ENCODE measurements at places on chromosomes 7 and 10. TPM values are rescaled to one million over a fixed set of nuclear protein-coding genes. Genes with fewer than 3 reads are reported as not detected.

Gene TMEM243
- total RNA-seq: 38.8 TPM

Gene TMEM139
- total RNA-seq: not detected

Gene GOLGA7B
- total RNA-seq: not detected

Gene SPDYE16
- total RNA-seq: not detected

Gene ELOVL3
- total RNA-seq: not detected

Gene SPDYE6
- not detected for total RNA-seq

Gene DPCD
- total RNA-seq: 27.8 TPM

Gene SLC13A1
- total RNA-seq: not detected

Gene RBM28
- 28.5 TPM for total RNA-seq
